ENCODE measurements at places on chromosomes 7 and 10.

DNA sequence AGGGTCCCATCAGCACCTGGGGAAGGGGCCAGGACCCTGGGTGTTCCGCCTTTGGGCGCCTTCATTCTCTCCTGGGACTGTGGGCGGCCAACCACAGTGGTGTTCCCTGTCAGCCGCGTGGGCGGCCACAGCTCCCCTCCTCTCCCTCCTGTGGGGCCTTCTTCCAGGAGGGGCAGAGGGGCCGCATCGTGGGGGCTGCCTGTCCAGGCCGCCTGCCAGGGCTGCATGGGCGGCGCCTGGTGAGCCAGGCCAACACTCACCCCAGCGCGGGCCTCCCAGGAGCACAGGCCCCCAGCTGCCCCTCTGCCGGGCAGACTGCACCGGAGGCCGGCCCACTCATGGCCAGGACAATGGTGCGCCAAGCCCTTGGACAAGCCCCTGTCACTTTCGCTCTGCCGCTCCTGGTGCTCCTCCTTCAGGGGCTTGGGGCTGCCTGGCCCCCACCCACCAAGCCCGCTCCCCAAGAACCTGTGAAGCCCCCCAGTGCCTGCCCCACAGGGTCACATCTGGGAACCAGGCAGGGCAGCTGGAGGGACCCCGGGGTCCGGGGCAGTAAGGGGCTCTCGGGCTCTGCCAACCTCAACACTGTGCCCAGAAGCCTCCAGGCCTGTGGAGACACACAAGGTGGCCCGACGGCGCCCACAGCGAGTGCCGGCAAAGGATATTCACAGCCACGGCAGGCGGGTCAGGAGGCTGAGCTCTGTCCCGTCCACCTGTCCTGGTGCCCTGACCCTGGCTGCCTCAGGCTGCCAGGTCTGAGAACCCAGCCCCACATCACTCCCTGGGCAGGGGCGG, 42.8 kb downstream of the AP5Z1 start:
- DNase-seq: no peak

DNA sequence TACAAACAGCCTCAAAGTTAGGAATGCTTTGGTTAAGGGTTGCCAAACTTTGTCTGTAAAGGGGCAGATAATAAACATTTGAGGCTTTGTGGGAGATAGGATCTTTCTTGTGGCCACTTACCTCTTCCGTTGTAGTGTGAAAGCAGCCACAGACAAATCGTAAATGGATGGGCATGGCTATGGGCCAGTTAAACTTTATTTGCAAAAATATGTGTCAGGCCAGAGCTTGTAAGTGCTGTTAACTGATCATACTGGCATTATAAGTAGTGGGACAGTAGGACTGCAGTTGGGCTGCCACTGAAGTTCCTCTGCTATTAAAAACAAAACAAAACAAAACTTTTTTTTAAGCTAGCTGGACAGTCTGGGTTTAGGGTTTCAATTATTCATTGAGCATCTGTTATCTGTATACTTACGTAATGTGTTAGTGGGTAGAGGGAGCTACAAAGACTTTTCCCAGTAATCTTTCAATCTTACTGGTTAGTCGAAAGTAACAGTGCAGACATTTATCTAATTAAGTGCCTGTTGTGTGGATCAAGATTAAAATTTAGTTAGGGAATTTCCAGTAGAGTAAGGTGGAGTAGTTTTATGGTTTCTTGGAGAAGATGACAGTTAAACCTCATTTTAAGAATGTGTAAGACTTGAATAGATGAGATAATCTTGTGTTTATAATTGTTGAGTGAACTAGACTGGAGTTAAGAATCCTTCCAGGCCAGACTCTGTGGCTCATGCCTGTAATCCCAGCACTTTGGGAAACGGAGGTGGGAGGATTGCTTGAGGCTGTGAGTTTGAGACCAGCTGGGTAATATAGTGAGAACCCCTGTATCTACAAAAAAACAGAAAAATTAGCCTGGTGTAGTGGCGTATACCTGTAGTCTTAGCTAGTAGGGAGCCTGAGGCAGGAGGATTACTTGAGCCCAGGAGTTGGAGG, 100.1 kb downstream of the BTRC start:
- DNase-seq: peak; percentile 8

- no peak for DNase-seq
Measured at GRCh38 chr10:121518333-121518732, 79.9 kb downstream of the FGFR2 start.

DNA sequence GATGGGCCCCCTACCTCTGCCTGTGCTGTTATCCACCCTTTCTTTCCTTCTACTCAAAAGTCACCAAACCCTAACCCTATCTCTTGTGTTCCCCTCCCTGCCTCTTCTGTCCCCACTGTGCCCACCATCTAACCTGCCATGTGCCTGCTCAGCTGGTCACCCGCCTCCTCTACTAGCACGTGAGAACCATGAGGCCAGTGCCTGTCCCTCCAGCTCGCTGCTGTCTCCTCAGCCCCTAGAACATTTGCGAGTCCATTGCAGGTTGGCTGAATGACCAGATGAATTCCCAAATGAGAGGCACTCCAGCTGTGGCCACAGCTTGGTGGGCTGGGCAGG, 129.0 kb downstream of the ARHGAP22 start:
- DNase-seq: no peak

DNA sequence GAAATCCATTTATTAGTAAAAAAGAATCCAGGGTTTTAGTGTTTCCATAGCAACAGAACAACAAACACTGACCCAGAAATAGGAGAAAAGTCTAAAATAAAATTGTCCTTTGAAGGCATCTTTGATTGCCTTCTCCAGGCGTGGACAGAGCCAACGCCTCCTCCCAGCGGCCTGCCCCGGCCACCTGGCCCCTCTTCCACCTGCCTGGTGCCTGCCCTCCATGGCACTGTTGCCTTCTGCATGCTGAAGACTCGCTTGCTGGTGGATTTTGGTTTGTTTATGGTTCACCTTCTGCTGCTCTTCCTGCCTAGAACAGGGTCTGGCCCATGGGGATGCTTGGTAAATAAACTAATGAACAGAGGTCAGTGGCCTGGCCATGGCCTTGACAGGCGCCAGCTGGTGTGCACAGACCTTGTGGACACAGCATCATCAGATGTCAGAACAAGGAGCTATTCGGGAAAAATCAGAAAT, 107.4 kb downstream of the DYNC2I1 start:
- no peak for DNase-seq

- DNase-seq: no peak
Measured at GRCh38 chr7:74568658-74569057, 88.9 kb upstream of the GTF2I start.

- peak; percentile 39 for DNase-seq
Measured at GRCh38 chr7:4479367-4480039, 202.6 kb upstream of the FOXK1 start.
